ENCODE measurements at places on chromosomes 4 and X. TPM values are rescaled to one million over a fixed set of nuclear protein-coding genes. Genes with fewer than 3 reads are reported as not detected.

The MAGEC2 gene
- total RNA-seq: not detected

GRCh38 chrX:136275553-136275952 is 24.4 kb upstream of the MAP7D3 start:
- no peak for DNase-seq

GRCh38 chrX:118536687-118537461 is 41.3 kb downstream of the DOCK11 start:
- DNase-seq: no peak

DNA sequence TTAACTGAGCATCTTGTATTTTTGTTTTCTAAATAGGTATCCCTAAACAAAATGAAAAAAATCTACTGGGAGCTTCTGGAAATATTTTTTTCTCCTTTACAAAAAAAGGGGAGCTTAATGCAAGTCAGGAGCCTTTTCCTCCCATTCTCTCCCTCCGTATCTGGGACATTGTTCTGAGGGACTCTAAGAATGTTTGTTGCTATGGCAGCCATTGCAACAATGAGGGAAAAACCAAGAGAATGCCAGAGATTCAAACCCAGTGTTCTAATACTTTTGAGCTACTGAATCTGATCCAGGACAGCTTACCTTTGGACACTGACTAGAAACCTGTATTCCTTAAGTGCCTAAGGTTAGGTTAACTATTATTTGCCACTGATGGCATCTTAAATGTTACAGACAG is 485.7 kb upstream of the HS3ST1 start:
- DNase-seq: no peak

DNA sequence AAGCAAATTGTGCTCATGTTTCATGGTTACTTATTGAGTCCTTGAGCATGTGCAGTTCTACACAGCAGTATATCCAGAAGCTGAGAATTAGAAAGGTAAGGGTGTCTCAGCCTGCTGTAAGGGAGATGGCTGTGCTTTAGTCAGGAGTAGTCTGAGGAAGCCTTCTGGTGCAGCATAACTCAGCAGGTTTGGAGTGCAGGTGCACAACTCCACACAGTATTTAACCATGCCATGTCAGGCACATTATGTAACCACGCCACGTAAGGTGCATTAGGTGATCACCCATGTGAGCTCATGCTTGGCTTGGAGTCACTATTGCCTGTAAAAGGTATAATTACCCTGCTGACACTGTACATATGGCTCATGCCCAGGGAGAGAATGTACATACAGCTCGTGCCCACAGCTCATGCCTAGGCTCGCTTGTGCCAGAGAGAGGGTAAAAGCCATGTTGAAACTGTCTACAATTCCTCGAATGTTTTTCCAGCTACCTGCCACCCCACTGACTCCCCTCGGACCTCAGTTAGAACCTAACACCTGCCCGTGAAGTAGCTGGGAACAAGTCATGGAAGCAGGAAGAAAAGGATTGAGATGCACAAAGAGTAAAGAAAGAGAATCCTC is 37.8 kb downstream of the UCHL1 start:
- no peak for DNase-seq

The RXFP1 gene
- 1.3 TPM for total RNA-seq

The TEX13D gene
- not detected for total RNA-seq

GRCh38 chrX:124098089-124098488 is 136.6 kb downstream of the STAG2 start:
- DNase-seq: no peak

- DNase-seq: no peak
Observed at GRCh38 chr4:107125496-107125895, 89.4 kb upstream of the DKK2 start.

DNA sequence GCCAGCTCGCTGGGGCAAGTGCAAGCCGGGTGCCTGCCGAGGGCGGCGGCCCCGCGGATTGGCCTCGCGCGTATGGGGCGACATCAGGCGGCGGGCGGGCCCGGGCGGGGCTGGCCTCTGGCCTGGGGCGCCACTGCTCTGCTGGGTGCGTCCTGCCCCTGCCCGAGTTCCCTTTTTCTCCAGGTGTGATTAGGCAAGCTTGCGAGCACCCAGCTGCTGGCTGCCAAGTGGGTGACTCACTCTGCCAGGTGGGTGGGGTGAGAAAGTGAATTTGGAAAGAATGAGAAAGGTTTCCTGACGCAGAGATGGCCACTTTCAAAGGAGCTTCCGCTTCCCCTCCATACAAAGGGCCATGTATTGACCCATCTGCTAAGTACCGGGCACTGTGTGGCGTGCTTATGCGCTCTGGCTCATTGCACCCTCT is 32.5 kb downstream of the FGFBP1 start:
- peak; percentile 63 for DNase-seq

DNA sequence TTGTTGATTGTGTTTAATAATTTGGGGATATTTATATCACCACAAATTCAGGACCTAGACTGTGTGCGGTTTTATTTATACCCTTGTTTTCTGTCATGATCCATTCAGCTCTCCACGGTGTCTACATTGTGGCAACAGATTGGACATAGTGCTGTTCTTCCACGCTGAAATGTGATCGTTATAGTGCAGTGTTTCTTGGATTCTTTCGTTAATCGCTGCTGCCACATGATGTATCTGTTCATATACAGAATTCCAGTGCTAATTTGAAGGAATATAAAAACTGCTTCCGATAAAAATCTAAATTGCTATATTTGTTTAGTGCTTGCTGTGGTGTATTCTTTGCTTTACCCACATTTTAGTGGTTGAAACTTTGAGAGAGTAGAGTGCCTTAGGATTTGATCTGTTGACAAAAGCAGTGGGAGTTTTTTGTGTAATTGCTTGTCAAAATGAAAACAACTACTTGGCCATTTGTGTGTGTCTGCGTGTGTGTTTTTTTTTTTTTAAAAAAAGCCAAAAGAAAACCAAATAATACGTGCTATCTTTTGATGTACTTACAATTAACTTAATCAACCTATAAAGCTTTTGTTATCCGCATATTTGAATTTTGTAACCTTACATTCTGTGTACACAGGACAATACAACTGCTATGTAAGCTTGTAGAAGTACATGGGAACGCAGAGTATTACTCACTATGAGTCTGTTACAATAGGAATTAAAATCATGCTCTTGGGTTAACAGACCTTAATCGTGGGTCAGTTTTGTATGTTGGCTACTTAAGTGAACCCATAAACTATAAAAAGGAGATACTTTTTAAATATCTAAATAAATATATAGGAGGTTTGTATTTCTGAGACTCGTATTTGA is 353.3 kb downstream of the ARHGAP24 start:
- DNase-seq: no peak

The YIPF7 gene
- total RNA-seq: not detected

GRCh38 chr4:61067381-61067780 is 132.7 kb upstream of the ADGRL3 start:
- no peak for DNase-seq

Measured in stomach (tissue), 19 donors.